CD4-positive, alpha-beta T cell treated with Interleukin-21 for 1 hour (primary cell): ENCODE measurements at places on chromosomes 16 and 17.
A peak's percentile ranks its signal among the peaks of the same experiment; 100 is the strongest.

DNA sequence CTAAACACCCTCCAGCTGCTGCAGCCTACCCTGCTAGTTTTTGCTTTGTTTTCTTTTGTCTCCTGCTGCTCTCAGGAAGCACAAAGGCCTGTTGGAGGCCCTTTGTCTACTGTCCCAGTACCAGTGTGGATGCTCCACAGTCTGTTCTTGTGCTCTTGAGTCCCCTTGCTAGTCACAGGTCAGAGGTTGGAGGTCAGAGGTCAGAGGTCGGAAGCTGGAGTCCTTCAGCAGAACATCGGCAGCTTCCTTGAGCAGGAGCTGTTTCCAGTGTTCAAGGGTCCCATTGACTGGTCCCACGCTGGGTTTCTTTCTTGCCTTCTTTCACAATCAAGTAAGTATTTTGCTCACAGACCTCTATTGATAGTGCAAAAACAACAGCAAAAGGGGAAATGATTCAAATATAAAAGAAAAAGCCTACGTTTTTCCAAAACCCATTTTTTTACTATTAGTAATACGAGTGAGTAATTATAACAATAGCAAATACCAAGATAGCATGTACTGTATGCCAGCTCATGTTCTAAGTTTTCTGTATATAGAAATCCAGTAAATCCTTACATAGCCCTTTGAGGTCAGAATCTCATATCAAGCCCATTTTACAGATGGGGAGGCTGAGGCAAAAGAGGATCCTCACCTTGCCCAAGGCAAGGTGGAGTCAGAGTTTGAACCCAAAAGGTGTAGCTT lies 10.9 kb upstream of the IL34 start:
- DNase-seq: no peak

GRCh38 chr17:76495663-76496400 lies 5.4 kb downstream of the RHBDF2 start:
- no peak for DNase-seq

- DNase-seq: peak; percentile 22
Observed at GRCh38 chr16:19118938-19119431, 5.2 kb downstream of the ITPRIPL2 start.

DNA sequence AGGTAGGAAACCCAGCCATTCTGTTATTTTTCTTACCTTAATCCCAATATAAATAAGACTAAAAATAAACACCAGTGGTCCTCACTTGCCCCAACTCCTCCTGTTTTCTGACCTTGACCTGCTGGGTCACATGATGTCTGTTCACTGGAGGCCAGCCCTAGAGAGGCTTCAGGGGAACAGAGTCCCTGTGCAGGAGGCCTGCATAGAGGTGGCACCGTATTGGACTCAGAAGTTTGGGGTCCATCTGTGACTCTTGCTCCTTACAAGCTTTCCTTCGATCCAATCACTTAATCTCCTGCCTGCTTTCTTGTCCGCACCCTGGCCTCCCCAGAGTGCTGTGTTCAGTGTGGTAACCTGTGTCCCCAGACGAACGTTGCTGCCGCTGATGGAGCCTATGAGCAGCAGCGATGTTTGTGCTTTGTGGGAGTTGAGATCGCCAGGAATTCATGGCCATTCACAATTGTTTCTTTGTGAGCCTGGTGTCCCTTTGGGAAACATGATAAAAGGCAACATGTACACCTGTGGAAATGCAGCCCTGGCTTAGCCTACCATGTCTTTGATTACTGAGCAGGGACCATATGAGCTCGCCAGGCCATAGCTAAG lies 4.7 kb downstream of the IGSF6 start:
- no peak for DNase-seq

- DNase-seq: no peak
Observed at GRCh38 chr17:49342575-49342936, 19.5 kb downstream of the ZNF652 start.
